ENCODE measurements at places on chromosomes 5 and 9.
A peak's percentile ranks its signal among the peaks of the same experiment; 100 is the strongest.

GRCh38 chr5:17412760-17413671 lies 85.0 kb upstream of the TAF11L2 start:
- DNase-seq = no peak

DNA sequence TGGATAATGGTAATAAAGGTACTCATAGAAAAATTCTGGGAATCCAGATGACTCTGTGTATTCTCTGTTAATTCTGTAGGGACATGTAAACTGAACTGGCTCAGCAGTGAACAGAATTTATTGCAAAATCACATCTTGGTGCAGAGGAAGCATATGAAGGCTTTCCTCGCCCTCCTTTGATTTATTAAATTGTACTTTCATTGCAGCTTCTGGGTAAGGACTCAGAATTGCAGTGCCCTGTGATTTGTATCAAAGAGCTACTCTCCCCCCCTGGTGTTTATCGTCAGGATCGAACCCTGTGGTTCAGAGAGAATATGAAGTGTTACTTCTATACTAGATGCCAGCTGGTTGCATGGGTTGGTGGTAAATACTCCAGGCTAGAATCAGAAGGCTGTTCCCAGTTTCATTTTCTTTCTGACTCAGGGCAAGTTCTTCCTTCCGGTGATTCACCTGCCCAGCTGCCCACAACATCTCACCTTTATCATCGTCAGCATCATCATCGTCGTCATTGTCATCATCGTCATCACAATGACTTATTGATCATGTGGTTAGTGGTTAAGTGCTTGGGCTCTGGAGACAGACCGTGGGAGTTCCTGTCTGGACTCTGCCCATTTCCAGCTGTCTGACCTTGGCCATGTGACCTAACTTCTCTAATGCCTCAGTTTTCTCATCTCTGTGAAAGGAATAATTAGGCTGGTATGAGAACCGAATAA lies 238.8 kb downstream of the ARHGAP26 start:
- peak; percentile 48 for DNase-seq

GRCh38 chr5:40689438-40689837 lies 9.7 kb downstream of the PTGER4 start:
- no peak for DNase-seq

DNA sequence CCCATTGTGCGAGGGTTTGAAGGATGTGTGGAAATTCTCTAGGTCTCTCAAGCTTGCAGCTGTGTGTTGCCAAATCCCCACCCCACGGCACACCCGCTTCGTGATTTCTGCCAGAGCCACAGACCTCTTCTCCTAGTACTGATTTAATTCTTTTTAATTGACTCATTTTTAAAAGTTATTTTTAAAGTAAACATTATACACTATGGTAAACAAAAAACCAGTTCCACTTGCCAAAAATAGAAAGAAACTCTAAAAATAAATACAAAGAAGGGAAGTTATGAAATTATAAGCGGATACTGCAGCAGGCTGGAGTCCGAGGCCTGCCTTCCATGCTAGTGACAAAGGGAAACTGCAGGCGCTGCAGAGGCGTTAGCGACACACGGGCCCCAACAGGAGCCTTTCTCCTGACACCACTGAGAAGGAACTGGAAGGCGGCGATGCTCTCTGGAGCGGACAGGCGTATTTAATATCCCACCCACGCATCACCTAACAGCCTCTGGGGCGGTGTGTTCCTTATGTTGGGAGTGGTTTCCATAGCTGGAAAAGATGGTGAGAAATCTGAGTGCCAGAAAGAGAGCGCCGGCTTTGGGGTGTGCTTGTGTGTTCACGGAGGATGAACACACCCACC lies 122.5 kb downstream of the COL23A1 start:
- DNase-seq = no peak

DNA sequence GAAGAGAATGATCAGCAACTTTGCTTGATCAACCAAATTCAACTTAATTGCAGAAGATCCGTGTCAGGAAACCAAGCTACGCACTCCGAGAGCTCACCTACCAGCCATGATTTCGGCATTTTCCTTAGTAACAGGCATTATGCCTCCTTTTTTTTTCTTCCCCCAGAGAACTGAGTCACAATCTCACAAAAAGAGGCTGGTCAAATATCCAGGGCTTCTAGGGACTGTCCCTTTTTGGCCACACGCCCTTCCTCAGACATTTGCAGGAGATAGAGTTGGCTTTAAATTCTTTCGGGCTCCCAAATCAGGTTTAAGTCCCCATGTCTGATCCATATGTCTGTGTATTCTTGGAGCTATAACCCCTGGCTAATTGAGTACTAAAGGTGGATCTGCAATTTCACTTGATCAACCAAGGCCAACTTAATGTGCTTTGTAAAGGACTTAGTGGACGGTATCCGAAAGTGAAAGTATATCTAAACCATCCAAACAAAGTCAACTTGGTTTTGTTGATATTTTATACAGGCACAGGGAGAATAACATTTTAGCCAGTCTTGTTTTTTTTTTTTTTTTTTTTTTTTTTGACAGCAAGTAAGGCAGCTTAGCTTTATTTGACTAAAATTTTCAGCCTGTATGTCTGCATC lies 100.8 kb upstream of the TBCA start:
- no peak for DNase-seq

DNA sequence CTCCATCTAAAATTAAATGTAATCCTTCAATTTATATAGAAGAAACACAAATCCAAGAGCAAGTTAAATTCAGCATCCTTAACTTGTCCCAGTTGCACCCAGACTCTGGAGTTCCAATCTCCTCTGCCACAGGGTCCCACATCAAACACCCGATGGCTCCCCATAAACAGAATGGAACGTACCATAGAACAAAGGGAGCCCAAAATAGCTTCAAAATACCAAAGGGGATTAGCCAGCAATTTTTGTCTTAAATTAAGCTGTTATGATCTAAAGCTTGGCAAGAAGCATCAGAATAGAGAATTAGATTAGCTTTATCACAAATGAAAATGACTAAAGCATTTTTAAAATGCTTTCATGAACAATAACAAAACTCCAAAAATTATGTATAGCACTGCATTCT lies 112.8 kb downstream of the FANCC start:
- no peak for DNase-seq

- DNase-seq = no peak
These were observed 42.7 kb downstream of the RIGI start for GRCh38 chr9:32483343-32483742.

GRCh38 chr5:111197523-111197922 lies 26.7 kb upstream of the CAMK4 start:
- no peak for DNase-seq

- DNase-seq = no peak
These were observed 9.2 kb upstream of the CXCL14 start for GRCh38 chr5:135587721-135588663.

DNA sequence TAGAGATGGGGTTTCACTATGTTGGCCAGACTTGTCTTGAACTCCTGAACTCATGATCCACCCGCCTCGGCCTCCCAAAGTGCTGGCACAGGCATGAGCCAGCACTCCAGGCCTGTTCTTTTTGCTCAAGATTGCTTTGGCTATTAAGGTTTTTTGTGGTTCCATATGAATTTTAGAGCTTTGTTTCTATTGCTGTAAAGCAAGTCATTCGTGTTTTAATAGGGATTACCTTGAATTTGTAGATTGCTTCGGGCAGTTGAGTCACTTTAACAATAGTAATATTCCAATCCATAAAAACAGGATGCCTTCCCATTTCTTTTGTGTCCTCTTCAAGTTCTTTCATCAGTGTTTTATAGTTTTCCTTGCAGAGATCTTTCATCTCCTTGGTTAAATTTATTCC lies 22.1 kb downstream of the C6 start:
- DNase-seq = no peak

GRCh38 chr5:175166026-175166425 lies 278.0 kb downstream of the DRD1 start:
- DNase-seq = no peak

- DNase-seq = no peak
These were observed 88.6 kb upstream of the AGXT2 start for GRCh38 chr5:35136386-35136785.

GRCh38 chr5:72408603-72409002 lies 88.4 kb downstream of the PTCD2 start:
- no peak for DNase-seq

DNA sequence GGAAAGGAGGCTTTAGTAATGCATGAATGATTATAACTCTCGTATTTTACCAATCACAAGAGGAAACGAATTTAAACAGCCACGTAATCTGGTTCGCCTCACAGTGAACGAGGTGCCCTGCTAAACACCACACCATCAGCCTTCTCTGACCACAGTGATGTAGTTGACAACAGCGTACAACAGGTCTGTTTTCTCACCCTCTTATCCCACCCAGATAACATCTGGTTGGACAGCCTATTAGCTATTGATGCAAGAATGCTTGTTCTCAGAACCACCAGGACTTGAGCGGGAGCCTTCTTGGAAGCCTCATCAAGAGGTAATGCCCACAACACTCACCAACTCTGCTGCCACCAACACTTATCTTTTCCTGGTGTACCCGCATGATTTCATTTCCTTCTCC lies 23.3 kb downstream of the SLC1A3 start:
- no peak for DNase-seq

GRCh38 chr5:111309384-111309783 lies 85.2 kb downstream of the CAMK4 start:
- DNase-seq = no peak

DNA sequence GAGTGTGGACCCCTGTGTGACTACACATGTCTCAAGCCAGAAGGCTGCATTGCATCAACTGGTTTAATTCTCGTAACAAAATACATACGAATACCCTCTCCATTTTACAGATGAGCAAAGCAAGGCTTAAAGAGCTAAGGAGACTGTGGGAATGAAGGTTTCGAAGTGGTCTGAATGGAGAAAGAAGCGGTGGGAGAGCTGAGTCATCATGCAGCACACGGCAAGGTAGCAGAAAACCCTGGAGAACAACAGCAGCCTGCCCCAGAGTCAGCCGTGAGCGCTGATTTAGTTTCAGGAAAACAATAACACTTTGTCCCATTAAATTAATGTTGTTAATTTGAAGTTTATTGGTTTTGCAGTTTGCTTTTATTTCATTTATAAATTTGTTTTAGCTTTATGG lies 223.8 kb downstream of the HSPA4 start:
- no peak for DNase-seq

GRCh38 chr5:71600783-71601182 lies 13.6 kb downstream of the MCCC2 start:
- DNase-seq = no peak

DNA sequence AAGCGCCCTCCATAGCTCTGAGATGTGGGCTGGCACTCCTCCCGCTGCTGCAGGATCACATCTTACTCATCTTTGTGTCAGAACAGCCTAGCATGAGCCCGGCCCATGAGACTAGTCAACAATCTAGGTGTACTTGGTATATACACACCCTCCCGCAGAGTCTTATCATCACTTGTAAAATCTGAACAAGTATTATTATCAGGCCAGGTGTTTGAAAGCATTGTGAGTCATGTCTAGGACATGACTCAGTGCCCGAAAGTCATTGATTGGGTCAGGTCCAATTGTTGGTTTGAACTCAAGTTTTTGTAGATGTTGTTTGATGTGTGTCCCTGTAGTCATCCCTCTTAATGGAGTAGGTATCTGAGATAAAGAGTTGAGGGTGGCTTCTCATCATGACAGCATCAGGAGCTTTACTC lies 108.7 kb downstream of the CFAP90 start:
- DNase-seq = no peak

DNA sequence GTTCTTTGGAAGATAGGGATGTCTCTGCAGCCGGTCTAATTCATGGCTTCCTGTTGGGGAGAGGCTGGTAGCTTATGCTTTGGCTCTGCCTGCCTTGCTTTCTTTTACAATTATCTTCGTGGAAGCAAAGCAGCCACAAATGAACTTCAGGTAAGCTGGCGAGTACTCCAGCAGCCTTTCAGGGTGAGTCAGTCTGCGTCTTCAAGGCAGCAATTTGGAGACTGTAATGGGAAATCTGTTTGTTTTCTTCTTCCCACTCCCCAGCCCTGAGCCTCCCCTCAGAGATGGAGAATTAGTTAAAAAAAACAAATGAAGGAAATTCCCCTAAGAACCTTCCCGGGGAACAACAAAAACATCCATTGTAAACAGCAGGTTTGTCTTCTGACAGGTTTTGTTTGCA lies 100.1 kb downstream of the PSAT1 start:
- no peak for DNase-seq

DNA sequence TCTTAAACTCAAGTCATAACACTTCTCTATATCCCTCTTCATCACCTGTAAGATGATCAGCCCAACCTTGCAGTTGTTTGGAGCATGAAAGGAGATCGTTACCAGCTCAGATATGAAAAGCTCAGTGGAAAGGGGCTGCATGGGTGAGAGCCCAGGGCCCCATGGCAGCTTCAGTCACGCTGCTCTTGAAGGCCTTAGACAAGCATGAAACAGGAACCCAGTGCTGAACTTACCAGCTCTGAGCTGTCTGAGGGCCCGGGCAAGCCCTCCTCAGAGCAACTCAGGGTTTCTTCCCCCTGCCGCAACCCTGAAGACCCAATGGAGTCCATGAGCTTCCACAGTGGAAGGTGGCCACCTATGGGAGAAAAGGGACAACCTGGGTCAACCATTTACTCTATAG lies 3.3 kb downstream of the HK3 start:
- DNase-seq = no peak

DNA sequence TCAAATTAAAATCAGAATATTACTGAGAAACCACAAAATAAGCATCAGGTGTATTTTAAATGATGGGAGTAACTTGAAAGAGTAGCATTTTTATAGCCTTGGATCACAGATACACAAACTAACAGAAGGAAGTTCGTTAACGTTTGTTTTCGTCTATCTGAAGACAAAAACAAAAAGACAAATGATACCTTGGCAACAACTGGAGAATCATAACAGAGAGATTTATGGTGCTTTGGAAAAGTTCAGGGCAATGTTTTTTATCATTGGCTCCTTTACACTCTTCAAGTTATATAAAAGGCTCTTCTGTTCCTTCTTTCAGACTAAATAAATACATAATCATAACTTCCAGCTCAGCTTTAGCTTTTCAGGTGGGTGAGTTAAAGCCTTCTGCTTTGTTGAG lies 128.1 kb upstream of the VLDLR start:
- no peak for DNase-seq

DNA sequence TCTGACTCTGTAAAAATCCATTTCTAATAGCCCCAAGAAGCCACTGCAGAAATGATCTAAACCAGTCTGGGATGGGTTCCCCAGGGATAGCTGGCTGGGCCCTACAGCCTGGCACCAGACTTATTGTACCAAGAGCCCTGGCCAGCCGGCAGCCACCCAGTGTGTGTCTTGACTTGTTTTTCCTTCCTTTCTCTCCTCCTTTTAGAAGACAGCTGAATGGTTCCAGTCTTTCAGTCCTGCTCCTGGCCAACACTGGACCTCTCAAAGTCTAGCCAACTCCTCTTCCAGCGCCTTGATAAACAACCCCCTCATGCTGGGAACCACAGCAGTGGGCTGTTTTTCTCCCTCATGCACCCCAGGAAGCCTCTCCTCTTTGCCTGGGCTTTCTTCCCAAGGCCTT lies 34.1 kb downstream of the ATOX1 start:
- DNase-seq = no peak

GRCh38 chr5:10432059-10433008 lies 9.3 kb upstream of the ROPN1L start:
- no peak for DNase-seq

- DNase-seq = no peak
These were observed 143.3 kb upstream of the LMX1B start for GRCh38 chr9:126470241-126470993.

- no peak for DNase-seq
These were observed 14.7 kb downstream of the SLC45A2 start for GRCh38 chr5:33969572-33970452.

Data from stimulated activated CD8-positive, alpha-beta memory T cell treated with anti-CD3 and anti-CD28 coated beads, Interleukin-15, amount 100 ng/mL, for 1 hour (primary cell).